ENCODE measurements at places on chromosomes 12 and 14.

- DNase-seq = no peak
Observed at GRCh38 chr12:4353785-4354208, 25.7 kb downstream of the FGF23 start.

DNA sequence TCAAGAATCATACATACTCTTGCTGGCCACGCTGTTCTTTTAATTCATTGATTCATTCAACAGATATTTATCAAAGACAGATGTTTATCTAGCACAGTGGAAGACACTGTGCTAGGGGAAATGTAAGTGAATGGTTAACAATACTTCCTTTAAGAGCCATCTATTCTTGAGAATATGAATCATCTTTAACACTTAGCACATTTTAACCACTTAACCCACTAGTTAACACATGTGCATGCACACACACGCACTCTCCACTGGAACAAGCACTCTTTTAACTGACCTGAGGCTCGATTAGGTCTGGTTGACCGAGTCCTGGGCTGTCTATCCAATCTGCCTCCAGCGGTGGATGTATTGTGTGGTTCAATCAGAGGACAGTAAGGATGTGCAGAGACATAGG lies 34.6 kb downstream of the LMNTD1 start:
- DNase-seq = no peak

- no peak for DNase-seq
Observed at GRCh38 chr14:99516156-99516870, 35.1 kb downstream of the CCNK start.

GRCh38 chr14:52352061-52352491 lies 38.0 kb downstream of the PTGER2 start:
- DNase-seq = no peak

- DNase-seq = no peak
Observed at GRCh38 chr12:76929499-76929898, 50.7 kb upstream of the CSRP2 start.

GRCh38 chr12:113700943-113701342 lies 229.3 kb upstream of the LHX5 start:
- DNase-seq = no peak

All from hypothalamus (tissue), 51 donors.